ENCODE measurements at places on chromosomes 6 and 20.

- no peak for DNase-seq
These were observed 61.0 kb downstream of the SOBP start for GRCh38 chr6:107550906-107551305.

DNA sequence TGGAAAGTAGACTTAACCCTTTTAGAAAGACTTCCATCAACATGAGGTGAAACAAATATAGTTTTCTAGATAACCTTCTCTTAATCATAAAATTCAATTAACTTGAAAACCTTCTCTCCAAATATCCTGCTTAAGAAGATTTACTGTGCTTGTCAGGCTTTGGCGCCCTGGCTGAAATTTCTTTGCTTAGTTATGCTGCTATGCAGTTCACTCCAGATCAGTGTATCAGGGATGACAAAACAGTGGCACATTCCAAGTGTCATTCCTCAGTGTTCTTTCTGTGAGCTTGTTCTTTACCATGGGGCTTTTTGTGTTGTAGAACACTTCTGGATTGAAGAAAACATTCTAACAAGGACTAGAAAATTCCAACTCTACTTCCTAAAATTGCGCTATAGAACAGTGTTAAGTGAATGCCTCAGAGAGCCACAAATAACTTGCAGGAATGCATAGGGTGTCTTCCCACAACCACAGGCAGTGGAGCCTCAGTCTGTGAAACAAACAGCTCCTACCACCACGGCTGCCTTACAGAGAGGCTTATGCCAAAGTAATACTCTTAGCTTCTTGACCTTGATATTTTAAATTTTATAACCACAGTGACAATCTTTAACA is 443.6 kb downstream of the CDC5L start:
- no peak for DNase-seq

- DNase-seq, result no peak
These were observed 611.9 kb downstream of the DHX35 start for GRCh38 chr20:39574061-39574460.

DNA sequence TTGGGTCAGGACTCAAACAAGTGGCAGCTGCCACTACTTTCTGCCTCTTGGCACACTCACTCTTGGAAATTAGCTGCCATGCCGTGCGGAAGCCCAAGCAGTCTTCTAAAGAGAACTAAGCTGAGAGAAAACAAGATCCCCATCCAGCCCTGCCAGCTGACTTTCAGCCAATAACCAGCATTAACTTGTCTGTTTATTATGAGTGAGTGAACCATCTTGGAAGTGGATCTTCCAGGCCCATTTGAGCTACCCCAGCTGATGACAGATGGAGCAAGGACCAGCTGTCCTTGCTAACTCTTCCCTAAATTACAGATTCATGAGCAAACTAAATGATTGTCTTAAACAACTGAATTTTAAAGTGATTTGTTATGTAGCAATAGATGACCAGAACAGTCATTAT is 73.9 kb upstream of the RBM24 start:
- no peak for DNase-seq

DNA sequence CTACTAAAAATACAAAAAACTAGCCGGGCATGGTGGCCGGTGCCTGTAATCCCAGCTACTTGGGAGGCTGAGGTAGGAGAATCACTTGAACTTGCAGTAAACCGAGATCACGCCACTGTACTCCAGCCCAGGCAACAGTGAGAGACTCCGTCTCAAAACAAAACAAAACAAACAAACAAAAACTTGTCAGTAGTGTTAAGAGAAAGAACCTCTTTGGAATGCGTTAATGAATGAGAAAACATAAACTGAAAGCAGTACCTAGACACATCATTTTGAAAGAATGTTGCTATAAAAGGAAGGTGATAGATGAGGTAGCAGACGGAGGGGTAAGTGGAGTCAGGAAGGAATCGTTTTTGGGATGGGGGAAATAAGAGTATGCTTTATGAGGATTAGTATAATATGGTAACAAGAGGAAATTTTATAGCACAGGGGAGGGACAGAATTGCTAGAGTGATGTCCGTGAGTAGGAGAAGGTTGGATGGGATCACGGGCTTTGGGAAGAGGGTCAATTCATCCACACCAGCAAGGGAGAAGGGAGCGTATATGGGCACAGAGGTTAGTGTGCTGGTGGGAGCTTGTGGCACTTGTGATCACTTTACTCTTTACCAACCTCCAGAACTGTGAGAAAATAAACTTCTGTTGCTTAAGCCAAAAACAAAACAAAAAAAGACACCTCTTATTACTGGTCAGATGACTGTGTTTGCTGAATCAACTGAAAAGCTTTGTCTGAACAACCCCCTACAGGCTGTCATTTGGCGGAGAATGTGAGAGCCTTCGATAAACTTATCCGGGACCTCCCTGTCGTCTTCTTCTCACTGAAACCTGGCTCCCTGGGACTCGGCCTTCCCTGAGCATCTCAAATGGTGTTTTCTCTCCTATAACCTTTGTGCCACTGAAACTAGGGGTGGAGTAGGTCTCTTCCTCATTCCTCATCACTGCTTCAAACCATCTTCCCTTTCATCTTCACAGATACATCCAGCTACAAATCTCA is 48.9 kb upstream of the TFAP2A start:
- no peak for DNase-seq

GRCh38 chr6:84773431-84774156 is 9.2 kb upstream of the TBX18 start:
- no peak for DNase-seq

GRCh38 chr6:169224185-169224695 is 29.4 kb downstream of the THBS2 start:
- no peak for DNase-seq

GRCh38 chr6:26217714-26218075 is 130.5 kb downstream of the HFE start:
- DNase-seq, result no peak

All from mucosa of gallbladder (tissue), 1 donor.